ENCODE measurements at places on chromosomes 11 and 22. TPM values are rescaled to one million over a fixed set of nuclear protein-coding genes. Genes with fewer than 3 reads are reported as not detected.

GRCh38 chr11:91804042-91804441 lies 420.6 kb upstream of the FAT3 start:
- no peaks in the 10 kb centered on the region for H3K27me3 ChIP-seq
- no peaks in the 10 kb centered on the region for H3K4me1 ChIP-seq
- DNase-seq, result no peak
- H3K27ac ChIP-seq, result no peak overlapping the region
- no peaks in the 10 kb centered on the region for H3K36me3 ChIP-seq
- H3K4me3 ChIP-seq, result no peak overlapping the region

GRCh38 chr22:48112687-48113521 lies 1350.5 kb downstream of the TBC1D22A start:
- peaks cover 3% of the 10 kb centered on the region for H3K4me1 ChIP-seq
- H3K27me3 ChIP-seq, result peaks cover 24% of the 10 kb centered on the region
- H3K27ac ChIP-seq, result no peak overlapping the region
- peaks cover 2% of the 10 kb centered on the region for H3K36me3 ChIP-seq
- no peak for DNase-seq

DNA sequence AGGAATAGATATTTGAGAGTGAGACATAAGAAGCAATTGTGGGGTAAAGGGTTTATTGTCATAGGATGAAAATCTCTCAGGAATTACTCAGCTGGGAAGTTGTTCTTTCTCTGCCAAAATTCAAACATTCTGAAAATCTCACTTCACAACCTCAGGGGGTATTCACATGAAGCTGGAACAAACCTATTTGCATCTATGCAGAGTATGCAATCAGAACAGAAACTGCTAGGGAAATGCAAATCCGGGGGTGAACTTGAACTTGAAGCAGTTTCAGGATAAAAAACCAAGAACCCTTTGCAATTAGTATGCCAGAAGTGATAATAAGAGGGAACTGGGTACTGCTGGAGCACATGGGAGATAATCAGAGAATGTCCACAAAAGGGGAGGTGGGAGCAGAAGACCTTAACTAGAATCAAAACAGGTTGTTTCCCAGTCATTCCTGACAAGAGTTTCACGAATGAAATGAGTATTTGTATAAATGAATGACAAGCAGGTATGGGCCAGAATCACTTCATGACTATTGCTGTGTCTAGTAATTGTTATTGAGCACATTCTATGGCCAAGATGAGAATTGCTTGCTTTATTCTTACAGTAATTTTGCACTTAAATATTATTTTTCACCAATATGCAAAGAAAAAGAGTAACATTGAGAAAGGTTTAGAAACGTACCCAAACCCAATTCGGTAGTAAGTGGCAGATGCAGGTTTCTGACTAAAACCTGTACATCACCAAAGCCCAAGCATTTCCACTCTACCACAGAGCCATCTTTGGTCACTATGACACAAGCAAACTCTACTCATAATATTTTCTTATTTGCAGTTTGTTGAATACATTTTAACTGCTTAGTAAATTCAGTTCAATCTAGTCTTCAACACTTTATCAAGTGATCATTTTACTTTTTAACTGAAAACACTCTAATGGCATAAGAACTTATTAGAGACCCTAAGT lies 61.8 kb upstream of the UBASH3B start:
- DNase-seq, result no peak
- H3K4me3 ChIP-seq, result no peak overlapping the region

Gene SCN3B
- total RNA-seq, result not detected

Gene SNX32
- total RNA-seq, result 2.2 TPM

Gene MAP6
- 0.25 TPM for total RNA-seq

Gene ACR
- not detected for total RNA-seq

Gene SCGB1A1
- total RNA-seq, result not detected

Gene LRRC4C
- not detected for total RNA-seq

Measured in activated CD4-positive, alpha-beta T cell treated with anti-CD3 and anti-CD28 coated beads, Interleukin-2, amount 10 ng/mL, durations not matched to agents 7 days and 5 days (primary cell).